T-helper 17 cell (primary cell): ENCODE measurements at places on chromosomes 7 and 10.
A peak's percentile ranks its signal among the peaks of the same experiment; 100 is the strongest.

DNA sequence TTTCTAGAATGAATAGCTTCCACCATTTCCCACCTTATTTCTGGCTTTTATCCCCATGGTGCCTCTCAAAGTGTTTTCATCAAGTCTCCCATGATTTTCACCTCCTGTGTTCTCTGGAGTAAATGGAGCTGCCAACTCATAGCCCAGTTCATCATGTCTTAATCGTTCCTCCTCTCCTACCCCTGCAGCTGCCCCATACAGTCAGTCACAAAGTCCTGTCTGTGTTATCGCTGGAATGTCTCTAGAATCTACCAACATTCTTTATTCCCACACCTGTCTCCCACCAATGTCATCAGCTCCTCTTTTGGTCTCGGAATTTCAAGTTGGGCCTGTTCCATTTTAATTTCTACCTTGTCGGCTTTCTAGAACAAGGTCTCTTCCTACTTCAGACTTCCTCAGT is 178.9 kb downstream of the MLLT10 start:
- no peak for DNase-seq
- H3K4me1 ChIP-seq, result peaks cover 11% of the 10 kb centered on the region
- no peak overlapping the region for H3K4me3 ChIP-seq
- H3K27me3 ChIP-seq, result no peaks in the 10 kb centered on the region
- H3K36me3 ChIP-seq, result peaks cover 16% of the 10 kb centered on the region
- peak overlapping the region; percentile 53 for H3K27ac ChIP-seq

GRCh38 chr7:135236727-135237126 is 3.1 kb downstream of the STRA8 start:
- no peak for DNase-seq
- no peak overlapping the region for H3K4me3 ChIP-seq
- no peaks in the 10 kb centered on the region for H3K4me1 ChIP-seq
- H3K27ac ChIP-seq, result no peak overlapping the region
- H3K36me3 ChIP-seq, result no peaks in the 10 kb centered on the region
- peaks cover 13% of the 10 kb centered on the region for H3K27me3 ChIP-seq

DNA sequence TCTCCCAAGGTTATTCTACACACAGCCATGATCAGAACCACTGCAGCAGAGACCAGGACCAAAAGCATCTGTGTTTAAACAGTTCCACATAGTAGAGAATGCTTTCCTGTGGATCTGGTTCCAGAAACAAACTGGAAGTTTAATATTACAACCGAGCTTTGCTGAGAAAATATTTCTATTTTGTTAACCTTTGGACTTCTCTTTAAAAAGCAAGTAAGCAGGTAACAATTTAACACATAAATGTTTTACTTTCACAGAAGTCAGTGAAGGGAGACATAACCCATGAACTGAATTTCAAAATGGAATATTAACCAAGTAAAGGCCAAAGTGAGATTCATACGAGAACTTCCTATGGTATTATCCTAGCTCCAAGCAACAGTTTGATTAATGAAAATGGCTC is 98.6 kb upstream of the PHYHIPL start:
- H3K27ac ChIP-seq, result no peak overlapping the region
- H3K27me3 ChIP-seq, result no peaks in the 10 kb centered on the region
- no peaks in the 10 kb centered on the region for H3K36me3 ChIP-seq
- H3K4me3 ChIP-seq, result no peak overlapping the region

- no peaks in the 10 kb centered on the region for H3K4me1 ChIP-seq
- DNase-seq, result no peak
- H3K36me3 ChIP-seq, result no peaks in the 10 kb centered on the region
- H3K4me3 ChIP-seq, result no peak overlapping the region
- H3K27ac ChIP-seq, result no peak overlapping the region
Measured at GRCh38 chr10:98567391-98568133, 120.8 kb upstream of the HPS1 start.

GRCh38 chr10:33278198-33278597 is 56.3 kb downstream of the NRP1 start:
- no peak overlapping the region for H3K4me3 ChIP-seq
- no peaks in the 10 kb centered on the region for H3K36me3 ChIP-seq
- no peaks in the 10 kb centered on the region for H3K4me1 ChIP-seq
- no peak for DNase-seq
- H3K27me3 ChIP-seq, result peaks cover 49% of the 10 kb centered on the region

DNA sequence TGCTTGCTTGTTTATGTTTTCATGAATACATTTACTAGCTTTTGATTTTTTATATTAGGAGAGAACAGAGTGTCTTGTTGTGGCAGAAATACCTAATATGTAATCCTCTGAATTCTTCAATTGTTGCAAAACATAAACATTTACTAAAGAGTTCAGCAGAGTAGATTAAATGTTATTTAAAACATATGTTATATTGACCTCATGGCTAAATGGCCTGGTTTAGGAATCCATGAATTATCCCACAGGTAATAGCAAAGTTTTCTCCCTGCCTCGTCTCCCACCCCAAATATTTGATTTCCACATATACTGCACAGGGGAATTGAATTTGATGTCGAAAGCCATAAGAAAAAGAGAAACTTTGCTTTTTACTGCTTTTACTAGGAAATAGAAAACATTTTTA is 111.8 kb downstream of the ADK start:
- no peaks in the 10 kb centered on the region for H3K27me3 ChIP-seq
- peak overlapping the region; percentile 34 for H3K27ac ChIP-seq
- H3K4me1 ChIP-seq, result peaks cover 21% of the 10 kb centered on the region
- H3K4me3 ChIP-seq, result no peak overlapping the region

DNA sequence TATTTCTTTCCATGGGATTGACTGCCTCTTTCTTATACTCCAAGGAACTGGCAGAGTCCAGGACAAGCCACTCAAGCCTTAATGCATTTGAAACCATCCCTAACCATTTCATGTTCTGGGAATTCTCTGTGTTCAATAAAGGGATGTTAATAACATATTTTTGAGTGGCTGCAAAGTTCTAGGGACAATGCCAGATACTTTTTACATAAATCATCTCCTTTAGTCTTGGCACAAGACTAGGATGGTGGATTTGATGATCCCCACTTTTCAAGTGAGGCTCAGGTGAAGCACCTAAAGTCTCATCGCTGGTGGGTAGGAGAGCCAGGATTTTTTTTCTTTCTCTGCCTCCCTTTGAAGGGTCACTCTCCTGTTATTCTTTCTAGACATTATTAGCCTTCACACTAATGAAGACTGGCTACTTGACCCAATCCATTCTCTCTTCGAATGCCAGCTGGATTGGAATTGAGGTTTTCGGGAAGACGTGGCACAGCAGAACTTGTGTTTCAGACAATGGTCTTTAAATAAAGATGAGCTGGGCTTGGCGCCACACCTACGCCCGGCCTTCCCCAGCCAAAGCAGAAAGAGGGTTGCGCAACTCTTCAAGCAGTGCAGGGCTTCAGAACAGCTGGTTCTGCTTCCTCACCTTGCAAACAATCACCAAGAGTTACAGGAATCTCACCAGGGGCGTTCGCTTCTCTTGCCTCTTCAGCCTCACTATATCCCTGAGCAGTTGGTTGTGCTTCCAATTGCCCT is 73.8 kb upstream of the BMPER start:
- no peak overlapping the region for H3K4me3 ChIP-seq
- no peak overlapping the region for H3K27ac ChIP-seq
- H3K36me3 ChIP-seq, result no peaks in the 10 kb centered on the region
- no peaks in the 10 kb centered on the region for H3K27me3 ChIP-seq

DNA sequence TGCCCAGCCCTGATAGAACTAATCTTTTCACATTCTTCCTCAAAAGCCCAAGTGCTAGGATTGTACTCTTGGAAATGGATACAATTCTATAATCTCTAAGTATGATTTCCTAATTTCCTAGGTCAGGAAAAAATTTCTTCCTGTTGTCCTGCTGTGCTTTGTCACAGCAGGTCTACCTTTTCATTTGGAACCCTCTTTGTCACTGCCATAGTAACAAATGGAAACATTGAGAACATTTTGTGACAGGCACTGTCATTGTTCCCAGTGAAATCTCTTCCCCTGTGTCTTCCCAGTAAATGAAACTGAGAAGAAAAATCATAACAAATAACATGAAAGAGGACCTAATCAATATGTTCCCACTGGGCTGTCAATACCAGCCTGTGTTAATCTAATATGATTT is 150.9 kb upstream of the KAT6B start:
- H3K4me3 ChIP-seq, result no peak overlapping the region
- H3K4me1 ChIP-seq, result peaks cover 5% of the 10 kb centered on the region
- peaks cover 11% of the 10 kb centered on the region for H3K36me3 ChIP-seq
- H3K27ac ChIP-seq, result no peak overlapping the region
- no peaks in the 10 kb centered on the region for H3K27me3 ChIP-seq

DNA sequence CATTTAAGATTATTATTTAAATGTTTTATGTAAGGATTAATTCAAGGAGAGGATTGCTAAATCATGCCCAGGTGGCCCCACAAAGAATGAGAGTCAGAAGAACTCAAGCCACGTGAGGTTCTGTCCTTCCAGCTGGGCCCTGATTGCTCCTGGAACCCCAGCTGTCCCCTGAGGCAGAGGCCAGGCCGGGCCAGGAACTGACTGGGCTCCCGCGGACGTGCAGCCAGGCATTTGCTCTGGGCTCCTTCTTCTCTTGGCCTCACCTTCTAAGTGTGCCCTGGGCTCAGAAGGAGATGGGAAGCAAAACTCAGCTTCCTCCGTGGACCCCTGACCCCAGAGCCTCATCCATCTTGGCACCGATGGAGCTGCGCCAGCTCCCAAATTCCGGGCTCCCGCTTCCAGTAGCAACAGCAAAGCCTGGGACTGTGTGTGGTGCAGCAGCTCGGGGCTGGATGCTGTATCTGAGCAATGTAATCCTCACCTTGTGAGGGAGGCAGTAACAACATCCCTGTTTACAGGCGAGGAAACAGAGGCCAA is 250.6 kb upstream of the PPP2R2D start:
- no peak overlapping the region for H3K27ac ChIP-seq
- H3K27me3 ChIP-seq, result peaks cover 57% of the 10 kb centered on the region
- H3K4me1 ChIP-seq, result peaks cover 2% of the 10 kb centered on the region

DNA sequence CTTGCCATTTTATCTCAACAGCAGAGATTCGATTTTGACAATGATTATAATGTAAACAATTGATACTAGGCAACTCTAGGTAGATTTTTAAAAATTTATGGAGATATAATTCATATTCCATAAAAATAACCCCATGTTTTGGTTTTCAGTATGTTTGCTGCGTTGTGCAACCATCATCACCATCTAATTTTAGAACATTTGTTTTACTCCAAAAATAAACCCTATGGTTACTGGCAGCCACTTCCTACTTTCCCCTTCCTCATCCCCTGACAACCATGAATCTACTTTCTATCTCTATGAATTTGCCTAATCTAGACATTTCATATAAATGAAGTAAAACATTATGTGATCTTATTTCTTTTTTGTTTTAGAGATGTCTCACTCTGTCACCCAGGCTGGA is 401.9 kb downstream of the THSD7A start:
- H3K4me1 ChIP-seq, result no peaks in the 10 kb centered on the region
- DNase-seq, result no peak
- no peak overlapping the region for H3K4me3 ChIP-seq
- no peaks in the 10 kb centered on the region for H3K36me3 ChIP-seq
- no peak overlapping the region for H3K27ac ChIP-seq

DNA sequence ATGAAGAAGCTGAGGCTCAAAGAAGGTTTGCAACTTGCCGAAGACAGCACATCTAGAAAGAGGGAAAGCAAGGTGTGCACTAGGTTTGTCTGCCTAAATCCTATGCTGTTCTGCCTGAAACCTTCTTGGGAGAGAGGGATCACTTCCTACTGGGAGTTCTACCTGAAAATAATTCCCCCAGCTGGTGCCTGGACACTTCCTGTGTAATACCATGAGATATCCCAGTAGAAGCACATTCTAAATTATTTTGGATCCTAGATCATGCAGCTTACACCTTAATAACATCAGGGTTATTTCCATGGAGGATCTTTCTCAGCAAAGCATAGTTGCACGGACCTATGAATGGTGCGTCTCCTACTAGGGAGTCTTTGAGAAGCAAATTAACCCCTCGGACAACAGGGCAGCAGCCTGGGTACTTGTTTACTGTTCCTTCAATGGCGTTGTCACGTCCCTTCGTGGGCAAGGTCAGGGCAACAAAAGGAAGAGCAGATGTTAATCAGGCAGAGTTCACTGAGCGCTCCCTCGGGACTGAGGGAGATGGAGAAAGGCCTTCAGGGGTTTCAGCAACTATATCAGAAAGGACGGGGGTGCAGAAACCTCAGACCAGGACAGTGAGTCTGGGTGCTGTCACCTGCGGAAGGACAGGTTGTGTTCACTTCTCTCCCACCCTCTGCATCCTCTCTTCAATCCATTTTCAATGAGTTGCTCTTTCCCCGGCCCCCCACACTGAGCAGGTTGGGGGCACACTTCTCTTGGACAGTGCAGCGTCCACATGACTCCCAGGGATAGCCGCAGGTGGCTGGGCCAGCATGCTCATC is 44.0 kb downstream of the OAT start:
- H3K36me3 ChIP-seq, result peaks cover 2% of the 10 kb centered on the region
- peaks cover under 1% of the 10 kb centered on the region for H3K4me1 ChIP-seq

GRCh38 chr10:73979141-73979808 is 18.6 kb upstream of the VCL start:
- H3K36me3 ChIP-seq, result no peaks in the 10 kb centered on the region
- no peak for DNase-seq
- H3K27ac ChIP-seq, result no peak overlapping the region
- no peak overlapping the region for H3K4me3 ChIP-seq

DNA sequence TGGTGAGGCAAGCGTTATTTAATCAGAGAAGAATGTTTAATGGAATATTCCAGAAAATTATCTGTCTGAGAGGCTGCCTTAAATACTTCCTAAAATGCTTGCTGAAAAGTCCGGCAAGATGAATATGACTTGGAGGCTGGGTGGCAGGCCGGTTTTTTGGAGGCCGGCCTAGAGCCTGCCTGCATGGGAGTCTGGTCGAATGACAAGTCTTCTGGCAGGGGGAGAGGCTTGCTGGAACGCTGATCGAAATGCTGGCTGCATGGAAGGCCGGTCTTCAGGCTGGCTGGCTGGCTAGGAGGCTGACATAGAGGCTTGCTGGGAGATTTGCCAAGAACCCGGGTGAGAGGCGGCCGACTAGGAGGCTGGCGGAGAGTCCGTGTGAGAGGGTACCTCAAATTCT is 135.7 kb downstream of the OR13A1 start:
- H3K27me3 ChIP-seq, result peaks cover 48% of the 10 kb centered on the region
- peaks cover 2% of the 10 kb centered on the region for H3K4me1 ChIP-seq
- no peaks in the 10 kb centered on the region for H3K36me3 ChIP-seq
- no peak overlapping the region for H3K4me3 ChIP-seq

DNA sequence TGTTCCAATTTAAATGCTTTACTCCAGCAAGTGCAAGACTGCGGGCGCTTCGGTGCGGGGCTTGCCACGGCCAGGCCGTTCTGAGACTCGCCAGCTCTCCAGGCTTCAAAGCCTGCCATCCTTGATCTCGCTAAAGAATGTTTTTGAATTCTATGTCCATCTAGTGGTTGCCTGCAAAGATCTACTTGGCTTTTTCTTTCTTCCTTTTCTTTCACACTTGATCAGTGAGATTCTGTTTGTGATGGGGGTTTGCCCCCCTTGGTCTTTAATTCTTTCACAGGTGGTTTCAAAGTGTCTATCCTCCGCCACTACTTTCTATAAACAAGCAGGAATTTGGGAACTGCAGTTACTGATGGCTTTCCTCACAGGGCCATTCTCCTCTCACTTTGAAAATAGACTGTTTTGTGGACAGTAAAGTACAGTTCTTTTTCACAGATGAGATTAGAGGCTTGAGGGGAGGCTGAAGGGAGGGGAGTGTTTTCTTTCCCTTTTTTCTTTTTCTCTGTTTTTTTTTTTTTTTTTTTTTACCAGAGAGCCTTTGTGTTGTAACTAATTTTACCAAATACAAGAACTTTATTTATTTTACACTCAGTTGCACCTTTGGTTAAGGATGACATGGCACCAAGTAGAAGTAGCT is 15.2 kb upstream of the FBXW4 start:
- no peak for DNase-seq
- no peaks in the 10 kb centered on the region for H3K36me3 ChIP-seq
- no peak overlapping the region for H3K4me3 ChIP-seq
- peaks cover 7% of the 10 kb centered on the region for H3K4me1 ChIP-seq
- no peak overlapping the region for H3K27ac ChIP-seq
